ENCODE measurements at places on chromosomes 3 and 15.

GRCh38 chr3:43620831-43621655 is 768 bp downstream of the ANO10 start:
- DNase-seq: peak; percentile 17

GRCh38 chr3:55574671-55575070 is 87.6 kb upstream of the WNT5A start:
- DNase-seq: no peak

DNA sequence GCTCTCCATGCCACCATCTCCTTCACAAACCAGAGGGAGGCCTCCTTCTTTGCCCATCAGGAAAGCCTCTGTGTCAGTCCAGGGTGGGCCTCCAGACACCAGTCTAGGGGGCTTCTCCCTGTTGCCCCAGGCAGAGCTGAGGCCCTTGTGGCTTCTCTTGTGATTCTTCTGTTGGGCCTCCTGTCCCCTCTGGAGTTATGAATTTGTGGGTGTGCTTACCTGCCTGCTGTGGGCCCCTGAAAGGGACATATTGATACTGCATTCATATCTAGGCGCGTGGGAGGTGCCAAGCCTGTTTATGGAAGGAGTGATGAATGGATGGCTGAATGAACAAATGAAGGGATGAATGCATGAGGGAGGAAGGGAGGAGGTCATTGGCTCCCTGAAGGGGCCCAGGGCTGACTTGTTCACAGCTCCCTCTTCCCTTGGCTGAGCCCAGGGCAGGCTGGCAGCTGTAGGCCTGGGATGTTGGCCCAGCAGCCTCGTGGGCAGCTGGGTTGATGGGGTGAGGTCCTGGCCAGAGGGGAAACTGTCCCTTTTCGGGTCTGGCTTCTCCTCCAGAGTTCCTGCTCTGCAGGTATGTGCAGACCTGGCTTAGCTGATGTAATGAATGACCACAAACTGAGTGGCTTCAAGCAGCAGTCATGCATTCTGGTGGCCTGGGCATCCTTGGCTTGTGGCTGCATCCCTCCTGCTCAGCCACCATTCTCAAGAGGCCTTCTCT is 195.4 kb downstream of the GOLGA6L6 start:
- DNase-seq: no peak

- DNase-seq: no peak
These were observed 179.3 kb upstream of the CHRM5 start for GRCh38 chr15:33788906-33789540.

DNA sequence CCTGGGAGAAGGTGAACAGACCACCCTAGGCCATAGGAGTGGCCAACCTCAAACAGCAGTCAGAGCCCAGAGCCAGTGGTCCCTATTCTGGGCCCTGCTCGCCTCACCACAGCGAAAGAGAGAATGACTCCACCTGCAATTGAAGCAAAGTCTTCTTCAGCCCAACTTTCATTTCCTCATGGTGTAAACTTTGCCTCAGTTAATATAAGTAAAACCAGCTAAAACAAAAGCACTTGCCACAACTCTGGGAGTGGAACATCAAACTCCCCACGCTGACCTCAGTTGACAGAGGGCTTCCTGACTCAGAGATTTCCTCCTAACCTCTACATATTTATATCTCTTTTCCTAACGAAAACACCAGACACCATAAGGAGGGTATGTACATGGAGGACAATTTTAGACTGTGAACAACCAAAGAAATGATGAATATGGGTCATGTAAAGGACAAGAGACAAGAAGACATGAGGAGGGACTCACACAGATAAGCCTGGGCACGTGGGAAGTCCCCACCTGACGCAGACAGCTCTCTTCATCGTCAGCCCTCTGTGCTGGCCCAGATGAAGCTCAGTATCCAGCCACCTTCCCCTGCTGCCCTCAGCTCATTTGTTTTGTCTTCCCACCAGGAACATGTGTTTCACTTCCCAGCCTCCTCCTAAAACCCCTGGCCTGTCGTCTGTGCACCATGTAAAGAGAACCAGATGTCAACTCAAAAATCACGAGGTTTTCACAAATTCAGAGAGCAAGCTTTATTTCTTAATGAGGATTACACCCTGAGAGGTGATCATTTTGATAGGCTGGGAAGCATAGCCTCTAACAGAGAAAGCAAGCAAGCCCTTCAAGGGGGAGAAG is 140.9 kb downstream of the KCNMB2 start:
- no peak for DNase-seq

DNA sequence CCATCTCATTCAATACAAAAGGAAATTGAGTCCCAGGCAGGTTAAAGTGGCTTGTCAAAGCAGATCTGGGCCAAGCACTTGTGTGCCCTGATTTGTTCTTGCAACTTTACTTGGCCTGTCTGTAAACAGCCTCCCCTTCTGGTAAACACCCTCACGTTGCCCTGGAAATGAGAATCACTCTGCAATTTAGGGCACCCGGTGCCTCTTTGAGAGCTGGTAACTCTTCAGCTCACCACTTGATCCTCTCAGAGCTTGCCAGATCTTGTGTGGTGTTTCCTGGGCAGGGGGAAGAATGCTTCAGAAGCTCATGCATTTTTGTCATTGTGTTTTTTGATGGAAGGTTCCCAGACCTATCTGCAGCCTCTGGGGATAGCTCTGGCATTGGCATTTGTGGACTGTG is 11.3 kb downstream of the MED12L start:
- no peak for DNase-seq

All from activated naive CD4-positive, alpha-beta T cell (primary cell).